ENCODE measurements at places on chromosomes 11 and 22.

GRCh38 chr22:47030881-47031627, 268.6 kb downstream of the TBC1D22A start:
- DNase-seq: no peak

- DNase-seq: peak; percentile 52
Observed at GRCh38 chr11:1303126-1303821, 6.2 kb downstream of the TOLLIP start.

GRCh38 chr11:62427630-62428233, 8.9 kb downstream of the SCGB1A1 start:
- DNase-seq: no peak

DNA sequence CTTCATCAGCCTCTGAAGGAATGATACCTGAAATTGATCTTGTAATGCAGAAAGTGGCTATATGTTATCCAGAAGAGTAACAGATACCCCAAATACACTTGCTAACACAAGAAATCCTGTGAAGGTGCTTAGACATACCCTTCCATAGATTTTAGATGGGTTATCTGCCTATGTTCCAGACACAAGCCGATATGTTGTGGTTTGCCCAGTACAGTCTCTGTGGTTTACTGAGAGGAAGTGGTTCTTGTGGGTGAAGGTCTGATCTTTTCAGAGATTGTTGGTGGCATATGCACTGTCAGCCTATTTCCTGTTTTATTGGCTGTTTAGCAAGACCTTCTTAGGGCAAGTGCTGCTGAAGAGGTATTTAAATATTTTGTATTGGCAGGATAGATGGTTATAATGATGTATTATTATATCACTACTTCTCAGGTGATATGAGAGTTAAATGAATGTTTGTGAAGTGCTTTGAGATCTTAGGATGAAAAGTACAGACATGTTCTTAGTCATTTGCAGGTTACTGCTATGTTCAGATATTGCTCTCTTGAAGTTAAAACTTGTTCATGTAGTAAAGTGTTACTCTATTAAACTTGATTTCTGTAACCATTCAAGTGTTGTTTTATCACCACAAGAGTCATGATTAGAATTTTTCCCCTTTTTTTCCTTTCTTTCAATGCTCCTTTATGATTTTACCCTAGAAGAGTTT, 8.2 kb downstream of the ARHGEF12 start:
- DNase-seq: no peak

DNA sequence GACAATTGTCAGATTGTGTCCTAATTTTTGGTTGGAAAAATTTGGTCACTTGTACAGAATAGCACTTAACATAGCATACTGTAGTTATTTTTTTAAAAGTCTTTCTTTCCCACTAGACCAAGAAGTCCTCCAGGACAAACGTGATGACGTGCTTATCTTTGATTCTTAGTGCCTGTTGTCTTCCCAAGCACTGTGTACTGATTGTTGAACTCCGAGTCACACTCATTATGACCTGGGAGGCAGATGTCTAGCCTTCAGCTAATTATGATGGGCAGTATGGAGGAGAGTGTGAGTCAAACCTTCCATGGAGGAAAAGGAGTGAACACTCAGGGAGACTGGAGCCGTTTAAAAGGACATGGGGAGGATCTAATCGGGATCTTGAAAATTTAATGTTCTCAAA, 119.8 kb downstream of the SPON1 start:
- DNase-seq: no peak

GRCh38 chr22:47131632-47132427, 369.4 kb downstream of the TBC1D22A start:
- no peak for DNase-seq

DNA sequence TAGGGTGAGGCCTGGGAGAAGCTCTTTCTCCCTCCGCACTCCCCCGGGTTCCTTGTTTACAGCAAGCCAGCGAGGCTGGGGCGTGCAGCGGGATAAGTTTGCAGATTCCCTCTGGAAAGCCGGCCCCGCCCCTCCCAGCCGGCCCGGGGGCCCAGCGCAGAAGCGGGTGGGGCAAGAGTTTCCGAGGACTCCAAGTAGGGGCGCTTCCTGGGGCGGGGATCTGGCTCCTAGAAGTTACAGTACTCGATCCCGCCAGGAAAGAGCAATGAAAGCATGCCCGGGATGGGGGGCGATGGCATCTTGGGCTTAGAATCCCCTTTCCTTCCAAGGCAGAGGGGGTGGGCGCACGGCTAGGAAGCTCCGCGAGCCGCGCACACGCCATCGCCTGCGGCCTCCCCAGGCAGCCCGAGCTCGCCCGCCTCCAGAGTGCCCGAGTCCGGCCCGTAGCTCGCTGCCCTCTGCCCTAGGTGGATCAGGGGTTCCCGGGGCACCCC, 385 bp downstream of the TST start:
- DNase-seq: no peak

GRCh38 chr11:119860561-119861094, 131.6 kb upstream of the NECTIN1 start:
- no peak for DNase-seq

- peak; percentile 53 for DNase-seq
Observed at GRCh38 chr11:32427935-32428664, 7.2 kb downstream of the WT1 start.

GRCh38 chr11:47137476-47137875, 39.2 kb downstream of the ARFGAP2 start:
- DNase-seq: no peak

- no peak for DNase-seq
Observed at GRCh38 chr22:39508393-39508792, 6.3 kb downstream of the MIEF1 start.

DNA sequence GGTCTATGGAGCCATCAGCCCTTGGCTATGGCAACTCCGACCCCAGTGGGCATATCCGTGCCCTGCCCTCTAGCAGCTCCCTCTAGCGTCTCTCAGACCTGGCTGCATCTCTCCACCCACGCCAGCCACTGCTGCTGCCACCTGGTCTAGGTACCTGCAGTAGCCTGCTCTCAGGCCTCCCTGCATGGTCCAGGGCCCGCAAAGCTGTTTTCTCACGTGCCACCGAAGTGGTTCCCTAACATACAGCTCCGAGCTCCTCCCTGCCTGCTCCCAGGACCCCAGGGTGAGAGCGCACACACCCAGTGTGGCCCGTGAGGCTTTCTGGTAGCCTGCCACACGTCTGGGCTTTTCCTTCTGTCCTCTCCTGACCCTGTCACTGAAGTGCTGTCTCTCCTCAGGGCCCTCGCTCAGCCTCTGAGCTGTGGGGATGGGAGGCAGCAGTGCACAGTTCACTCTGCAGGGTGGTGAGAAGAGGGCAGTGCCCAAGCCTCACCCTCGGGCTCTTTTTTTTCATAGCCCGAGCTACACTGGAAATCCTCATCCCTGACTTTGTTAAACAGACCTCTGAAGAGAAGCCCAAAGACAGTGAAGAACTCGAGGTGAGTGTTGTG, 14.3 kb downstream of the DGCR8 start:
- no peak for DNase-seq

DNA sequence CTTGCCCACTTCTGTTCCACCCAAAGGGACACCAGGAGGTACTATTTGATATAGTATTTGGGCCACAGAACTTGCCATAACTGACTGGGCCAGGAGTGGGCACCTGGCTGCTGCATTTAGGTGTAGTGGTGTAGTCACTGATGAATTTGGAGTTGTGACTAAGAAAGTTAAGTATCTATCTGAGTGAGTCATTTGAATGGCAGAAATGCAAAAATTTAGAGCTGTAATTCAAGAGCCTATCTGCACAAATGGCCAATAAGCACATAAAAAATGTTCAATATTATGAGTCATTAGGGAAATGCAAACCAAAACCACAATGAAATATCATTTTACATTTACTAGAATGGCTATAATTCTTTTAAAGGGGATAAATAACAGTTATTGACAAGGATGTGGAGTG, 14.7 kb downstream of the GLYATL2 start:
- DNase-seq: no peak

DNA sequence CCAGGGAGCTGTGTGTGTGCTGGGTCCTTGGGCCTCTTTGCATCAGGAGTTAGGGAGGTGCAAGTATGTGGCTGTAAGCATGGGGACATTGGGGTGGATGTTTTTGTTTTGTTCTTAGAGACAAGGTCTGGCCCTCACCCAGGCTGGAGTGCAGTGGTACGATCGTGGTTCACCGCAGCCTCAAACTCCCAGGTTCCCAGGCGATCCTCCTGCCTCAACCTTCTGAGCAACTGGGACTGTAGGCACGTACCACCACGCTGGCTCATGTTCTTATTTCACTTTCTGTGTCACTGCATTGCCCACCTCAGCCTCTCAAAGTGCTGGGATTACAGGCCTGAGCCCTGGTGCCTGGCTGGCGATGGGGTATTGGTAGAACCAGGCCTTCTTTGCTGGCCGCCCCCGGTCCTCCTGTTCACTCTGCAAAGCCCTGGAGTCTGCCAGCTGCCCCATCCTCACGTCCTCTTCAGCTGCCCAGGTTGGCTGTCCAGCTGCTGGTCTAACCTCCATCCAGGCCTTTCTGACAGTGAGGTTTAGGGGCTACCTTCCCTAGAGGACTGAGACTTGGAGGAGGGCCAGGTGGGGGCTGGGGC, 851 bp upstream of the GRAMD4 start:
- no peak for DNase-seq

DNA sequence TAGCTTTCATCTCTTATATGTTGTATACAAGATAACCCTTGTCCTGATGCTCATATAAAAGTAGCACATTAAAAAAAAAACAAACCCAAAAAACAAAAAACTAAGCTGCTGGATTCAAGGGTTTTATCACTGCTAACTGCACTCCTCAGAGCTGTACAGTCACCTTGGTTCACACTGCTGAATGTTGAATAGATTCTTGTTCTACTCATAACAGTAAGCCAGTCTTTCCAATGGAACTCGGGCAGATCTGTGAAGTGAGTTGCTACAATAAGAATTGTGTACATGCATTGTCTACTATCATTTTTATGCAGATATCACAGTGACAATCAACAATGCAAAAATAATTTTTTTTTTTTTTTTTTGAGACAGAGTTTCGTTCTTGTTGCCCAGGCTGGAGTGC, 4.7 kb downstream of the HARBI1 start:
- no peak for DNase-seq

DNA sequence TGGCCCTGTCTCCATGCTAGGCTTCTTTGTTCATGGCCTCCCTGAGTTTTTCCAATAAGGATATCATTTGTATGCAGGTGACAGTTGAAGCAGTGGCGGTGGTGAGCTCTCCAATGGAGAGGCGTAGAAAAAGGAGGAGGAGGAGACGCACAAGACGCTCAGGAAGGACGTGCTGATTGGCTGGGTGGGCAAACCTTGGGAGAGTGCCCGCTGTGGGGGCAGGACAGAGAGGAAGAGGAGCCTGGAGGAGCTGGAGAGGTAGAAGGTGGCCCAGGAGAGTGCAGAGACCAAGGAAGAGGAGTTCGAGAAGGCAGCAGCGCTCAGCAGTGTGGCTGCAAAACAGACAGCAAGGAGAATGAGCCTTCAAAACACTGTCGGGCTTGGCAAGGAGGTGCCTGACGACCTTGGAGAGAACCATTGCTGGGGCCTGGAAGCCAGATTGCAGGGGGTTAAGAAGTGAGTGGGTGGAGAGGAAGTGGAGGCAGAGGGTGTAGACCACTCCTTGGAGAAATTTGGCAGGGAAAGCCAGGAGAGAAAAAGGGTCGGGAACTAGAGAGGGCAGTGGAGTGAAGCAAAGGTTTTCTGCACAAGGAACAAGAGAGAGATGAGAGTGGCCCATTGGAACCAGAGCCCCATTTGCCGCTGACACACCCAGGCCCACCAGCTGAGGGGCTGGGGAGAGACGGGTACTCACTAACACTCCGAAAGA, 7.5 kb downstream of the CLCF1 start:
- no peak for DNase-seq

DNA sequence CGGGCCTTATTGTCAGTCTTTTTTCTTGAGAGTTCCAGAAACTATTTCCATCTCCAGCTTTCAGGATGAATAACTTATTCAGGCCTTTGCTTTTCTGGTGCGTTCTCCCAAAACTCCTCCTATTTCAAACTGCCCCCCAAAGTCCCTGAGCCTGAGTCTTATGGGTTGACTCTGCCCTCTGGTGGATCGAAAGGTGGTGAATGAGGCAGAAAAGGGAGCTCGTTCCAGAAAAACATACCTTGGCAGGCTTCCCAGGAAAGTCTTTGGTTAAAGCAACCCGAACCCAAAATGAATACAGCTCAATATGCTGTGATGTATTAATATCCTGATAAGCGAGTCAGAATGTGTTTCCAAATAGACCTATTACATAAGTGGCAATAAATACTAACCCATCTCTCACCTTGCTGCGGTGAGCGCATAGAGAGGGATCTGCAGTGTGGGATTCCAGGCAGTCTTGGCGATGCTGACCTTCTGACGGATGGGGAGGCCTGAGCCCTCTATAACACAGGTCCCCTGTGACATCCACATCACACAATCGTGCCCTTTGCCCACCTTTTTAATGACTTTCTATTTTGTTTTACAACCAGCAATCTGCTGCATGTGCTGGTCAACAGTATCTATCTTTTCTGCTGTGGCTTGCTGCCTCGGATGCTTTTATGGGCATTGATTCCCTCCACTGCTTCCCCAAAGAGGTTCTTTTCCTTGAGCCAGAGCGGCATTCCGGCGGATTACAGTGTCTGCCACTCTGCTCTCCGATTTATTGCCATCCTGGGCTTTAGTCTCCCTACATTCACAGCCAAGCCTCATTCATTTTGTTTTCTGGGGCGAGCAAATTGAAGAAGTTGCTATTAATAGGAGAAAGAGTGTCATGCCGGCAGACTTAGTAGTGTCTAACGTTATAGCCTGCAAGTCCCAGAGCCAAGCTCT, 756.8 kb downstream of the NTM start:
- no peak for DNase-seq

DNA sequence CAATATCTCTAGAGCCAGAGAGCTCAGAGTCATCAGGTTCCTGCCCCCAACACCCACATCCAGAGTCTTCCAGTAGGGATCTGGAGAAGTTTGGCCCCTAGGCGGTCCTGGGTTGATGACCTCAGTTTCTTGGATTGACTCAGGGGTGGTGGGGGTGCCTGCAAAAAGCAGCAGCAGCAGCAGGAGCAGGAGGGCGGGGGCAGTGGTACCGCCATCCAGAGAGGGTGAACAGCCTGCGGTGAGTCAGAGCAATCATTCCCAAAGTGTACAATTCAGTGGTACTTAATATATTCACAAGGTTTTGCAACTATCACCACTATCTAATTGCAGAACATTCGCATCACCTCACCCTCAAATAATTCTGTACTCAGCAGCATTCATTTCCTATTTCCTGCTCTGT, 9.9 kb upstream of the SEC14L3 start:
- DNase-seq: no peak

- no peak for DNase-seq
Observed at GRCh38 chr22:20241579-20242392, 26.3 kb downstream of the RTN4R start.

DNA sequence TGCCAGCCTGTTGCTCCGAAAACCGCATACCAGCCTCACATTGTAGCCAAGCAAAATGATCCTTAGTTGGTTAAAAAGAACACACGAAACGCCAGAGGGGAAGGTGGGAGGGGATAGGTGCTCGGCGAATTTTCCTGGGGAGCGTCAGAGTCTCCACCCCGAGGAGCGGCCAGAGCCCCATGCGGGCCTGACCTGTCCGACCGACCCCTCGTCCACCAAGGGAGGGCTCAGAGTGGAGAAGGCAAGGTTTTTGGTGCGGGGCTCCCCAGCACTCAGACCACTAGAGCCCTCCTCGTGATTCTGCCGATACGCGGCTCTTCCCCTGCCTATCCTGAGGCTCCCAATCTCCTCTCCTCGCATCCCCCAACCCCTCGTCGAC, 39.6 kb downstream of the DIXDC1 start:
- no peak for DNase-seq
